ENCODE measurements at places on chromosomes 16 and 17.

GRCh38 chr17:50288306-50288705 is 14.0 kb downstream of the TMEM92 start:
- no peak for DNase-seq

DNA sequence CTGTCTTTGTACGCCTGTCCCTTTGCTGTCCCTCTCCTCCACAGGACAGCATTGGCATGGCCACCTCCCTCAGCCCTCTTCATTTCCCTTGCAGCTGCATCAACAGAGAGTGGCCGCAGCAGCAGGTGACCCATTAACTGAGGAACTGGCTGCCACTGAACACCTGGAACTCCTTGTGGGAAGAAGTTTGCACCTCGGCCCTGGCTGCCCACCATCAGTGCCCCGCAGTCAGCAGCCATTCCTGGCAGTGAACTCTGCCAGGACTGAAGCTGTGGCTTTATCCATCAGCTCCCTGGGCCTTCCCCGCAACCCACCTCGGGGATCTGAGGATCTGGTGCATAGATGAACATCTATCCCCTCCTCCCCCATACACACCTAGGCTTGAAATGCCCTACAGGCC is 13.1 kb upstream of the RNF135 start:
- no peak for DNase-seq

- DNase-seq = no peak
Measured at GRCh38 chr17:20805751-20806150, 226.2 kb downstream of the CDRT15L2 start.

DNA sequence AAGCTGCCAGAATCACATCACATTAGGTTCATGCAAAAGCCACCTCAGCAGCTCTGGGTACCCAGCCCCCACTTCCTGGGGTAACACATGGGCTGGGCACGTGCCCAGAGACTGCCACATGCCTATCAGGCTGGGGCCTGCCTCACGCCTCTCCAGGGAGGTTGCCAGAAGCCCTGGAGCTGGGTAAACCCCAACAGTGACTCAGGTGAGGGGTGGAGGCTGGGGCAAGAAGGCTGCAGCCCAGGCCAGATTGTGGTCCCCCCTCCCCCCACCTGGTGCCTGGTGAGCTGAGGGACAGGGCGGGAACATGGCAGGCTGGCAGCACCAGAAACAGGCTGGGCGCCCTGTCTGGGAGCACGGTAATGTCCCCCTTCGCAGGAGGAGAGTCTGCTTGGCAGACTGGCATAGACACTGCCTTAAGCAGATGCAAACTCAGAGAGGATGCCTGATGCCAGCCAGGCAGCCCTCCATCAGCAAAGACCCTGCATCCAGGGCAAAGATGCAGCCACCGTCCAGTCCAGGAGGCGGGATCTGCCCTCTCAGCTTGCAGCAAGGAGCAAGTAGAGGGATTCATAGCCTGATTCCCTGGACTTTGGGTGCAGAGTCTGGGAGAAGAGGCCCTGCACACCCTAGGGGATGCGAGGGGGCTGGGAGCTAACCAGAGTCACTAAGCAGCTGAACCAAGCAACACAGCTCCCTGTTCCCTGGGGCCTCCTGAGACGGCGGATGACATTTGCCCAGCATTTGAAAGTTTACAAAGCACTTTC is 28.8 kb downstream of the NGFR start:
- no peak for DNase-seq

DNA sequence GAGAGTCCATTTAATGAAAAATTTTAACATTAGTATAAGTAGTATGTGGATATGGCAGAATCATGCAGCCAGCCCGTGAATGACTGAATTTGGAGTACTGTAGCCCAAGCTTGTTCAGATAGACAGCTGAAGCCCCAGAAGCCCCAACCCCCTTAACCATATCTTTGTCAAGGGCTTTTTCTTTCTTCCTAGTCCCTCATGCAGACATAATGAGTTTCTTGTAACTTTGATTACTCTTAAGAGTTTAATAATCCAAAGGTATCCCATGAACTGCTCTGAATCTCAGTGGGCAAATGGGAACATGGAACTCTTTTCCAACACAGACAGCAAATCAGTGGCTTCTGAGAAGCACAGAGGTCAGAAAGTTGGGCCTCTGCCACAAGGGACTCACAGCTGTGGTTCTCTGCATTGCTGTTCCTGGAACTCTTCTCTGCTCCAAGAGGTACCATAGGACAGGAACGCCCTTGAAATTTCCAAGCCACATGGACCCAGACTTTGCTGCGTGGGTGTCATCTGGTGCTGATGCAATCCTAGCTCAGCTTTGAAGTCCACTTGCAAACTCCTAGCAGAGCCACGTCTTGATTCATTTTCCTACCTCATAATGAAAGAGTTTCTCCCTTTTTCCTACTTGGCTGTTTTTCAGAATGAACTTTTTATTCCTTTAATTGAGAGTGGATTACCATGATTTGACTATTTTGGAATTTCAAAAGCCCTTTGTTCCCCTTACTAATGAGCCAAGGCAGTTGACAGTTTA is 18.1 kb downstream of the LYRM1 start:
- no peak for DNase-seq

- no peak for DNase-seq
Measured at GRCh38 chr17:27391427-27391826, 64.8 kb upstream of the KSR1 start.

DNA sequence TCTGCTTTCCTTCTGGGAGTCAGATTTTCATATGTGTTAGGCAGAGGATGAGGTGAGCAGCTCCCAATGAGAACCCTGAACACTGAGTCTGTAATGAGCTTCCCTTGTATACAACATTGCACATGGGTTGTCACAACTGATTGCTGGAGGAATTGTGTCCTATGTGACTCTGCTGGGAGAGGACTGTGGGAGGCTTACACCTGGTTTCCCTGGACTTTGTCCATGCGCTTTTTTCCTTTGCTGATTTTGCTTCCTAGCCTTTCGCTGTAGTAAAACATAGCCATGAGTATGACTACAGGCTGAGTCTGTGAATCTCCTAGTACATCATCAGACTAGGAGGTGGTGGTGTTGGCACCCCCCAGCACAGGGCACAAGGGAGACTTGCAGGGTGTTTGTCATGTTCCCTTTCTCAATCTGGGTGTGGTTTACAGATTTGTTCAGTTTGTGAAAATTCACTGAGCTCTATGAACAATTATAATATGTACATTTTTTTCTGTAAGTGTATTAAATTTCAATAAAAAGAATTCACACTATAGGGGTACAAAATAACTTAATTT is 1.7 kb upstream of the PLK1 start:
- DNase-seq = no peak

DNA sequence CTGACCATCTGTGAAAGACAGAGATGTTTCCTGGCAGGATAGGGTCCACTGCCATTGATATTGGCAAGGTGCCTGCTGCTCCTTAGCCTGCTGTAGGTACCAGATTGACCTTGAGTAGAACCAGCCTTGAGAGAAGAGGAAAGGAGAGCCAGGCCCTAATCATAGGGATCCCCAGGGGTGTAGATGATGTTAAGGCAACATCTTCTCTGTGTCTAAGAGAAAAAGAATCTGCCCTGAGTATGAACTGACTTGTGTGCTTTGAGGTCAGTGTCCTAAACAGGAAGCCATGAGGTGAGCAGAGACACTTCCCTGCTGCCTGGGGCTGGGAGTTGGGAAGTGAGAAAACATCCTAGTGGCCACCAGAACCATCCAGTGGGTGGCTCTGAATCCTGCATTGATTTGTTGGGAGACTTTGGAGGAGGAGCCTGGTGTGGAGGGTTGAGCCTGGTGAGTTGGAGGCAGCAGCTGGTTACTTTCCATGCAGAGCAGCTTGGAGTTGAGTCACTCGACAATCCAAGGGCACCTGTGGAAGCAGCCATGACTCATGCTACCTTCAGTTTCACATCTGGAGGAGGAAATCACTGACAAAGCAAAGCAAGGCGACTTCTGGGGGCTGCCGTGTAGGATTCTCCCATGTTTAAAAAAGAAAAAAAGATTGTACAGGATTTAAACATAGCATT is 47.8 kb downstream of the BMERB1 start:
- DNase-seq = no peak

DNA sequence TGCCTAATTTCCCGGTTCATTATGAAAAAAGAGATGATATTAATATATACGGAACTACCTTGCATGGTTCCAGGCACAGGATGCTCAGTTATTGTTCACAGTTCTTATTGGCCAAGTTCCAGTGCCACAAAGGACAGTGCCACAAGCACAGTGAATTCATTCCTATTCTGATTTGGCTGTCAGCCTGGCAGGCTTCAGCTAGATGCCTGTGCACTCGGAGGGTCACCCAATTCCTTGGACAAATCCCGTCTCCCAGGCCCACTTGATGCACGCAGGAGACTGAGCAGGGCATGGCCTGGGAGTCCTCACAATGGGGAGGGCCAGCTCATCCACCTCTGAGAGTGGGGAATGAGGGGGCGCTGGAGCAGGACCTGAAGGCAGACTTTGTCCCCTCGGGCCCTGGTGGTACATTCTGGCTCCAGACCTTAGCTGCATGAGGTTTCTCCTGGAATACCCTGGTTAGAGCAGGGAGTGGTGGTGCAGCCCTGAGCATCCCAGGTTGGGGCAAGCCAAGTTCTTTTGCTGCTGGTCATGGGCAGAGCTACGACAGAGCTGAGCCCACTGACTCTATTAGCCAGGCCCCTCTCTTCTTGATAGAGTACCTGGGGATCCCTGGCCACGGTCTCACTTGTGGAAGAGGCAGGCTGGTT is 41.4 kb downstream of the MIS12 start:
- no peak for DNase-seq

GRCh38 chr17:65181237-65182061 is 44.3 kb downstream of the RGS9 start:
- no peak for DNase-seq

- DNase-seq = no peak
Measured at GRCh38 chr16:57305159-57305811, 20.8 kb upstream of the PLLP start.

DNA sequence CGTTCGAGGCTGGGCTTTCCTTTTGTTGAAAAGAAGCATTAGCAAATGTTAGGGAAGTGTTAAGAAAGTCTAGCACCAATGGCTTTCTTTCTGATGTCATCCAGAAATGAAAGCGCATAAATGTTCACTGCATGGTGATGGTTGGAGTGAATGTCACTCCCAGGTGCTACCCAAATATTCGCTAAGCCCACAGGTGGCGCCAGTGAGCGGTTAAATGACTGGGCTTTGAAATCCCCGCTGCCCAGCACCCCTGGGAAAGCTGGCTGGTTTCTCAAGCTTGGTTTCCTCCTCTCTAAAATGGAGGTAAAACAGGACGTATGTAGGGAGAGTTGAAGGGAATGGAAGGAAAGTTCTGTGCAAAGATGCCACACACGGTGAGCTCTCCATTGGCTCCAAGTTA is 104.4 kb downstream of the IRX5 start:
- DNase-seq = no peak

DNA sequence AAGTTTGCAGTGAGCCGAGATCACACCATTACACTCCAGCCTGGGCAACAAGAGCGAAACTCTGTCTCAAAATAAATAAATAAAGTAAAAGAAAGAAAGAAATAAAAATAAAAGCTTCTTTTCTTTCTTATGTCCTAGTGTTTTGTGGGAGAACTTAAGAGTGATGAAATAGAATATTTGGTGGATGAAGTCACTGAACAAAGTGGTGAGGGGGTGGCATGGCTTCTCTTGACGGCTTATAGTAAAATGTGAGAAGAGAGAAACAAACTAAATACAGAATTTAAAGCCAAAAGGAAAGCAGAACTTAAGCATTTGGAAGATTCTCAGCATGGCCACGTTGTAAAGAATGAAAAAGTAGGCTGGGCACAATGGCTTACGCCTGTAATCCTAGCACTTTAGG is 15.3 kb downstream of the SGF29 start:
- DNase-seq = no peak

DNA sequence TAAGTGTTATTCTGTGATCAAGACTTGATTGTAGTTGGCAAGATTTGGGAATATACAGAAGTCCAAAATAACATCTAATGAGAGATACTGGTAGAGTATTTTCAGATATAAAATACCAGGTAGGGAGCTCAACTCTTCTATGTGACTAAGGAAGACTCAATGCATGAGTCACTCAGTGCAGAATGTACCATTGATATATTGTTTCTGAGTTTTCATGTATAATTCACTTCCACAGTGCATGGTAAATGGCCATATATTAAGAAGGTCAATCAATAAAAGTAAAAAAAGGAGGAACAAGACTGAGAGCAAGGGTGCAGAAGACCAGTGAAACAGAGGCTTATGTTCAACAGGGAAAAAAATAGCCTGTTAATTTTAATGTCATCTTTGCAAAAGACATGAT is 1387.9 kb downstream of the CDH8 start:
- DNase-seq = no peak

DNA sequence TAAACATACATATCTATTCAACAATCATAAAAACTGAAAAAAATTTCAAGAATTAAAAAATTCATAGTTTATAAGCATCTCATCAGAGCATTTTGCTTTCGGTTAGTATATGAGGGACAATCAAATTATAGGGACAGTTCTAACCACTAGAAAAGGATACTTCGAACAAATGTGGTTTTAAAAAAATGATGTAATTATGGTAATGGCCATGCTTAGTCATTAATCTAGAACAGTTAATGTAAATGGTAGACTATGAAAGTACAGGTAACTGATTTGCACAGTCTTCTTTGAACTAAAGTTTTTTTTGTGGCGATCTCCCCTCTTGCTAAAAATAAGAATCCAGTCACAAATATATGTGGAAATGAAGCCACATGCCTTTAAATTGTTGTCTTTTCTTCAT is 63.5 kb upstream of the PHOSPHO1 start:
- DNase-seq = no peak

DNA sequence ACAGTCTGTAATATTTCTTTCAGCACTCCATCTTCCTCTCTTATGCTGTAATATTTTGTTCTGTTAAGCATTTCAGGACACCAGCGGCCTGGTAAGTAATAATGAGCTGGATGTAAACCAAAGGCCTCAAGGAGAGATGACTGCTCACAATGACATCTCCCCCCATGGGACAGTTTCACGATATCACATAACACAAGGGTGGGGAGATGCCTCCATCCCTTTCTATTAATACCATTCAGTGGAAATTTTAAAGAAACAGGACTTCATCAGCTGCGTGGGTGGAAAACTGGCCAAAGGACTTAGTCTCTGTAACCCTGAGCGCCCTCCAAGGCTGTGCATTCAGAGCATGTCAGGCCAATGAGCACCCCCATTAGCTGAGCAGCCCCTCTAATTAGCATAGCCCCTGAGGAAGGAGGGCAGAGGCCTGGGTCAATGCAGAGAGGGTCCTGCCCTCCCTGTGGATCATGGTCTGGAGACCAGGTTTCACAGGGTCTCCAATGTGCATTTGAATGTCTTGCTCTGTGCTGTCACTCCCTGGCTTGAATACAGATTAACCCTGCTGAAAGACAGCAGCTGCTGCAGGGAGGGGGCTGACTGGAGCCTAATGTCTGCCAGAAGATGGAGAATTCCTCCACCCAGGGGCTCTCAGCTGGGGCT is 156.4 kb downstream of the HS3ST2 start:
- DNase-seq = no peak

Data from activated CD4-positive, CD25-positive, alpha-beta regulatory T cell (primary cell).